ENCODE measurements at places on chromosomes 2 and 18. TPM values are rescaled to one million over a fixed set of nuclear protein-coding genes. Genes with fewer than 3 reads are reported as not detected.

IL36B gene
- total RNA-seq = not detected

FER1L5 gene
- total RNA-seq = not detected

PLCL1 gene
- 4.4 TPM for total RNA-seq

ANTXR1 gene
- total RNA-seq = 8.8 TPM

REG1A gene
- not detected for total RNA-seq

LRPPRC gene
- total RNA-seq = 60.4 TPM

ASB3 gene
- 27.3 TPM for total RNA-seq

ZSCAN30 gene
- total RNA-seq = 11.9 TPM

SCYGR7 gene
- total RNA-seq = not detected

DNA sequence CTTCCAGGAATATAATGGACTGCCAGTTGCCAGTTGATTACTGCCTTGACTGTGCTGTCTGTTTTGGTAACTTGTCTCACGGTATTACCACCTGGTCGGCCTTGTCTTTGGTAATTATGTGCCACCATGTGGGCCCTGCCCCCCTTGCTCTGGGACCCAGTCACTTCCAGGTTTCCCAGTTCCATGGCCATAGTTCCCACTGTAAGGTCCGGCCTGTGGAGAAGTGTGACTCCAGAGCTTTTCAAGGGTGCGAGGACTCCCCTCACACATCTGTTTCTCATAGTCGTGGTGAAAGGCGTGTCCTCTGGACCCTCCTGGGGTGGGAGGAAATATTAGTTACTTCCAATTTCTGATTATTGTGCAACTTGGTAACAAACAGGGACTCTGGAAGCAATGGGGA lies 150.5 kb downstream of the SEPTIN10 start:
- no peak for DNase-seq

- DNase-seq = no peak
Observed at GRCh38 chr2:28377984-28378678, 14.5 kb upstream of the FOSL2 start.

DNA sequence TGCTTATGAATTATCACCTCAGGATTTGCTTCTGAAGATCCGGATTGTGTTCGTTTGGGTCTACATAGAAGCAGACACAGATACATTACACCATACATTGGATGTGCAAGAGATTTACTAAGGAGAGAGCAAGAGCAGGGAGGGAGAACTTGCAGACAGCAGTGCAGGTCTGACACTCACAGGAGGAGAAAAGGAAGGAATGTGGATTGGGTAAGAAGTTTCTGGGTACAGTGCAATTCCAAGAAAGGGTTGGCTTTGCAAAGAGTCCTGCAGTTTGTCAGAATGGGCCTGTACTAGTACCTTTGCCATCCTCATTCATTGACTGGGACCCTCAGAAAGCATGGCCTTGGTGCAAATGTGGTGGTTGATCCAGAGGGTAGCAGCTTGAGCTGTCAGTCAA lies 4.8 kb upstream of the THOC1 start:
- DNase-seq = no peak

DNA sequence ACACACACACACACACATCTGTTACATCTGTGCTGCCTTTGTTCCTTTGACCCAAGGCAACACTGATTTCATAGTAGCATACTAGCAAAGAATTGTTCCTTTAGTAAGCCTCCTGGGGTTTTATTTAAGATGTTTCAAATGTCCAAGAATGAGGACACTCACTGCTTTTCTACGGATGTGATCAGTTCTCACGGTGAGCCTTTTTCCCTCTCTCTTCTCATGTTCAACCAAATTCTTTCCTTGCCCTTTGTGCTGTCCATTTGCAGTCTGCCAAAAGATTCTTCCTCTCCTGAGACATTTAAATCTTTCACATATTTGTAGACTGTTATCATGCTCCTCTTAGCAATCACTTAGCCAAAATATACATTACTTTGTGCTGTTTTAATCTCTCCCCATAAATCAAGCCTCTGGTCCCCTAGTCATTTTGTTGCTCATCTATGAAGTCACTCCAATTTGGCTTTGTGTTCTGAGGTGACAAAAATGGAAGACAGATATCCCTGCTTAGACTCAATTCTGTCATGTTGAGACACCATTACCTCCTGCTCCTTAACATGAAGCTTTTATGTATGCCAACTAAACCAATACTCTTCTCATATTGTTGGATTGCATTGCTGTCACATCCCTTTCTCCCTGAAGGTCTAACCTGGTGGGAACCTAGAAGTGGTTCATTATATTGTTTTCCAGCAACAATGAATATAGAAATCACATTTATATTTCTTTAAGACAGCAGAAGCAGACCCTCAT lies 1605.3 kb upstream of the ACVR2A start:
- no peak for DNase-seq

- no peak for DNase-seq
Observed at GRCh38 chr2:209138079-209138478, 285.8 kb upstream of the MAP2 start.

DNA sequence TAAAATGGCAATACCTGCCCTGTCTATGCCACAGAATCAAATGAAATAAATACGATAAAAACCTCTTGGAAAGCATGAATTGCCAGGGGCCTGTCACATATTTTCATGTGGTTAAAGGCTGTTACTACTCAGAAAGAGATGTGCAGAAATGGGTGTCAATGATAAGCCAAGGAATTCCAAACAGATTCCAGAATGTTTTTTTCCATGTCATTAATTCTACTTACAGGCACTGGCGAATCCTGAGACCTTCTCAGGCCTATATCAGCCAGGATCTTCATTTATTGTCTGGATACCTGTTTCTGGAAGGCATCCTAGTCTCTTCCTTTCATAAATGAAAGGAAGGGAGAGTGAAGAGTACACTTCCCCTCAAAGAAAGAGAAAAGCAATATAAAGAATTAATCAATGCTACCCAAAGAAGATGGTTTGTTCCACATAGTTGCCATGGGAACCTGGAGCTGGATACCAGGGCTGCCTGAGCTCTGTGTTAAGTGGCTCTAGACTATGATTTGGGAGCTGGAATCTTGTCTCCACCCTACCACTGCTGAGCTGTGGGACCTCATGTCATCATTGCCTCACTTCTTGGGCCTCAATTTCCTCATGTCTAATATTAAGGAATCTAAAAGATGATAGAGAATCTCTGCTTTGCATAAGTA lies 335.1 kb upstream of the SKOR2 start:
- DNase-seq = no peak

DNA sequence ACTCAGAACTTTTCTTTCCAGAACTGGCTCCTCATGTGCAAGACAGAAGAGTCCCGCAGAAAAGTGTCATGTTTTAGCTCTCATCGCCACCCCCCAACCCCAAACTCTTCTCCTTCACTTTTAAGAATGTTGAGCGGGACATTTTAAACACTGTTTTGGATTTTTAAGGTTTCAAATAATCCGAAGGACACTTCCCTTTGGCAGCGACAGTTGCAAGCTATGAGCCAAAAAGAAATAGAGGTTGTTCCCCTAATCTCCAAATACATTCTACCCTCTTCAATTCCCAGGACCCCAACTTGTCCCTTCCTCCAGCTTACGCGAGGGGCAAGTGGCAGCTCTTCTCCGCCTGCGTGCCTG lies 678 bp upstream of the UBE2E3 start:
- DNase-seq = no peak

- DNase-seq = no peak
Observed at GRCh38 chr18:2448565-2449151, 122.6 kb downstream of the METTL4 start.

GRCh38 chr18:63271148-63271547 lies 48.4 kb downstream of the BCL2 start:
- DNase-seq = no peak

DNA sequence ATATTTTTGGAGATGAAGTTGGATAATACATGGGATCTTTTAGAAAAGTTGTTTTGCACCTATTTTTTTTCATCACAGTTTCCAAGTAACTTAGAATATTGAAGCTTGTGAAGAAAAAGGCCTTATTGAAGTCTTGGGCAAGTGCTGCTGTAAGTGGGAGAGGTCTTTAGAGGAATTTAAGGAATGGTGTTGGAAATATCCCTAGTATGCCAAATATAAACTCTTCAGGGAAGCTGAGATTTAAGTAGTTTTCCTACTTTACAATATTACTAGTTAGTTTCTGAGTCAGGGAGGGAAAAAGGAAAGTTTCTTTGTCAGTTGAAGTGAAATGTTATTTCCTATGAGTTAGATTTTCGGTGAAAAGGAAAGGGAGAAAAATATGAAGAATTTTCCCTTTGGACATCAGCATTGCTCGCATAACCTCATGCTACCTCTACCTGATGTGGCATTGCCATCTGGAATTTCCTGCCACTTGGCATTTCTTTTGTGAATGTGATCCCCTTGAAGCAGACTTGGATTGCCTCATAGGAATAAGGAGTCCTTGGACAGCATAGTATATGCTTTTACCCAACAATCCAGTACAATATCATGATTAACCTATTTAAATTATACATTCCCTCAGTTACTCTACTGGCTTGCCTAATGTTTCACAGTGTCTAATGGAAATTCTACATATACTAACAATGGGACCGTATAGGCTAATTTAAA lies 12.1 kb downstream of the PLEKHH2 start:
- DNase-seq = no peak

DNA sequence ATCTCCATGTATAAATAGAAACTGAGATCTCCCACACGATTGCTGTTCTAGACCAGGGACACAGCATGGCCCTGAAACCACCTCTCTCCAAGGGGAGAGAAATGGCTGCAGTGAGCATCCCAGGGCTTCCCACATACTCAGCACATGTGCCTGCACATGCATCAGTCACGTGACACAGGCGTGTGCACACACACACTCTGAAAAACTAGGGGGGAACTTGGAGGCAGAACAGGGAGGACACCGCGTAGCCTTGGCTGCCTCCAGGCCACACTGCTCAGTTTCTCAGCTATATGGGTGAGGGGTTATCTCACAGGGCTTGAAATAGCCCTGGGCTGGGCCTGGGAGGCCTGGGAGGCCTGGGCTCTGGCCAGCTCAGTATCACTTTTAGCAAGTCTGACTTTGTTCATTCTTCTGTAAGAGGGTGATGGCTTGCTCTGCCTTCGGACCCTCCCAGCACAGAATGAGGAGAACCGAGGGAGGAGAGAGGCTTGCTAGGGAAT lies 66.9 kb downstream of the EMX1 start:
- no peak for DNase-seq

DNA sequence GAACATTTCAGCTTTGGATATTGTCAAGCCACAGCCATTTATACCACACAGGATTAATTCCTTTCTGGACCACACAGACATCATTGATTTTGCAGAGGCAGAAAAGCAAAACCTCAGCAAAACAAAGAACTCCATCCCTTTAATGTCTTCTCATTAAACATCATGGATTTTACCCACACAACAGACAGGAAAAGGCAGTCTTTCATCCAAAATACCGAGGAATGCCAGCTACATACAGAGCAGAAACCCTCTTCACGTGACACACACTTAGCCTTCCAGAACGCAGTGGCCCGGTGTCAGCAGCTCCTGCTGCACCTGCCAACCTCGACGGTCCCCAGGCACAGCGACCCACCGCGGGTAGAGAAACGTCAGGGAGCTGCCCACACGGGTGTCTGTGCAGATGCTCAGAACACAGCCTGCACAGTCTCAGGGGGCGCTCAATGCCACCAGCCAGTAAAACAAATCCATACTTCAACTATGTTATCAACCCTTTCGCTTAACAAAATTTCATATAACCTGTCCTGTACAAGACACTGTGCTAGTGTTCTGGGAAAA lies 304.5 kb downstream of the EIPR1 start:
- DNase-seq = no peak

DNA sequence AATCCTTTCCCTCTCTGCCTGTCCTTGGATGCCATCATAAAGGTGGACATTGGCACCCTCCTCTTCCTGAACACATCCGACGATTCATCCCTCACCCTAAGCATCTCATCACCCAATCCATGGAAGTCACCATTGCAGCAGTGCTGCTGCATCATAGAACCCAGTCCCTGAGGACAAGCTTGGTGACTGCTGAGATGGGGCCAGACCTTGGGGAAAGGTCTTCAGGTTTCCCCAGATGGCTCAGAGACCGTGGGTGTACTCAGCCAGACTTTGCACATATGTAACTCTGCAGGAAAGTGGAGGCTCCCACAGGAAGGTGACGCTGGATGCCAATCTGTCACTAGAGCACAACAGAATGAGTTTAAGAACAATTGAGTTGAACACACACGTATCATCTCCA lies 202.2 kb downstream of the SOX11 start:
- DNase-seq = no peak

DNA sequence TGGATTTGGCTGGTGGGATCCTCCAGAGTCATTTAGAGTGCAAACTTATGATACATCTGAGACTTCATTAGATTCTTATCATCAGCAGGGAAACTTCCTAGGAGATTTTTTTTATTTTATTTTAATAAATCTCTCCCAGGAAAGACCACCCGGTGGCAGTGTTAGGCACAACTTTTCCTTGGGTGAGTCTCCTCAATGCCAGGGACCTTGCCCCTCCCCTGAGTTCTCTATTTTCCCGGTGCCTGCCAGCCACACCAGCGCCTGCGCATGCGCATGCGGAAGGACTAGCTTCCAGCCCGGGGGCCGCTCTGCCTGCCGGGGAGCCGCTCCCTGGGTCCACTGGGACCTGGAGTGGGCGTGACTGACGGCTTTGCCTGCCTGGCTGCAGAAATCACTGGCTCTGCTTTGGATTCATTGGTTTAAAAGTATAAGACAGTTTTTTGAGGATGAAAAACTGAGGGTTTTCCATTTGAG lies 86.6 kb downstream of the TMEM182 start:
- DNase-seq = no peak

- no peak for DNase-seq
Observed at GRCh38 chr2:230430957-230431910, 15.2 kb downstream of the SP100 start.

- no peak for DNase-seq
Observed at GRCh38 chr2:52141076-52141475, 1109.1 kb upstream of the NRXN1 start.

GRCh38 chr2:42297322-42297936 lies 63.6 kb downstream of the COX7A2L start:
- DNase-seq = no peak

DNA sequence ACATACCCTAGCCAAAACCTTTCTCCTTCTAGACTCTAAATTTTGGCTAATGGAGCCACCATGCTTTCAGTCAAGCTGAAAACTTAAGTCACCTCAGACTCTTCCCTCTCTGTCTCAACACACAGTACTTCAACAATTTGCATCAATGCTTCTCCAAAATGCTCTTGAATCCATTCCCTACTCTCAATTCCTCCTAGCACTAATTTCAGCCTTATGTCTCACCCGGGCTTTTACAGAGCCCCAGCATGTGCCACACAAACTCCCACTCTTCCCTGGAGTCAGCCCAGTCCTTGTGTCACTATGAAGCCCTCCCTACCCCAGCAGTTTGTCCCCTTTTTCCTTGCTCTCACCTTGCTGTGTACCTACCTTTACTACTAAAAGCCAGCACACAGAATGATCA lies 38.7 kb downstream of the AAK1 start:
- no peak for DNase-seq
